IMR-90 (cell line): ENCODE measurements at places on chromosomes 4 and X. TPM values are rescaled to one million over a fixed set of nuclear protein-coding genes. Genes with fewer than 3 reads are reported as not detected.

- peak; percentile 9 for DNase-seq
Measured at GRCh38 chr4:98662626-98663225, 4.3 kb upstream of the TSPAN5 start.

DNA sequence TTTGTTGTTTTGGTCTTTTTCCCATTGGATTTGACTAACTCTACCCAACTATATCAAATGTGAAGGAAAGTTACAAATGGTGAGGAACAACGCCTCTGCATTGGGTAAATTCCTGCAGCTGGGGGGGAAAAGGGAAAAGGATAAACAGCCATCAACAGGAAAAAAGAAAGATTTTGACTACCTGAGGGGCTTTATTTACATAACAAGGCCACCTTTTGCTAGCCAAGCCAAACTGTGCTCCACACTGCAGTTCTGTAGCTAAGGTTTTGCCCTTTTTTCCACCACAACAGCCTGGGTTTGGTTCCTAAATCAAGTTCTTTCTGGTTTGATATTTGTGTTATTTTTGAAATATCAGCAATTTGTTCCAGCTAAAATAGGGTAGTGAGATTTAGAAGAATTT, 40.8 kb downstream of the RHOXF2B start:
- no peak for DNase-seq

GRCh38 chr4:189809839-189810238, 130.8 kb upstream of the FRG1 start:
- DNase-seq = no peak

- DNase-seq = no peak
Measured at GRCh38 chrX:138411048-138411447, 300.5 kb downstream of the FGF13 start.

DNA sequence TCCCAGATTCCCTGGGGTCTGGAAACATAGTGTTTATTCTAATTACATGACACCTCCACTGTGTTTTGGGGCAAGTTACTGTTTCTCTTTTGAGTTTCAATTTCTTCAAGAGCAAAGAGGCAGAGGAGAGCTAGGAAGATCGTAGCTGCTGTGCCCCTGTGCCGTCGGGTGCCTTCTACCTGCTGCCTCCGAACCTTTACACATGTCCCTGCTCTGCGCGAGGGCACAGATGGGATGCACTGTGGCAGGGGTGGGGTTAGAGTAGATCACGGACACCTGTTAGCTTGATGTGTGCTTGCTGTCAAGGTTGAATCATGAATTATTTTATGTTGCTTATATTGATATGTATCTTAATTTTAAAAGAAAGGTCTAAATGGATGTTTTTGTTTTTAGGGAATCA, 71.1 kb upstream of the MSANTD1 start:
- DNase-seq = no peak

- no peak for DNase-seq
Measured at GRCh38 chr4:148445071-148445859, 3.1 kb upstream of the NR3C2 start.

- no peak for DNase-seq
Measured at GRCh38 chr4:152709675-152710438, 30.1 kb upstream of the TMEM154 start.

The AMBN gene
- not detected in 2 replicates for total RNA-seq

GRCh38 chrX:44183329-44183728, 160.1 kb downstream of the EFHC2 start:
- DNase-seq = no peak

The NOX1 gene
- total RNA-seq = not detected in 2 replicates

DNA sequence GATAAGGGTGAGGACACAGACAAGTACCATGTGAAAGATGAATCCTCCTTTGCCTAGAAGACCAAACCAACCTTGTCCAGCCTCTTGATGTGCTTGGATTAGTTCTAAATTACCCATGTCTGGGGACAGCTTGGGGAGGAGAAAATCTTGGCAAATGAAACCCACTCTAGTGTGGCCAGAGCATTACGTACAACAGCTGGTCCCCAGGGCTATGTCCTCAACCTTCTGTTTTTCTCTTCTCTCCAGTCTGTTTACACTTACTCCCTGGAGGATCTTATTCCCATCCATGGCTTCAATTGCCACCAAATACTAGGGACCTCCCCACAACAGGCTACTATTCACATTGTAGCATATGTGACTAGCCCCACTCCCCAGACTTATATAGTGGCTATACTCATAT, 384.5 kb downstream of the OPHN1 start:
- no peak for DNase-seq

DNA sequence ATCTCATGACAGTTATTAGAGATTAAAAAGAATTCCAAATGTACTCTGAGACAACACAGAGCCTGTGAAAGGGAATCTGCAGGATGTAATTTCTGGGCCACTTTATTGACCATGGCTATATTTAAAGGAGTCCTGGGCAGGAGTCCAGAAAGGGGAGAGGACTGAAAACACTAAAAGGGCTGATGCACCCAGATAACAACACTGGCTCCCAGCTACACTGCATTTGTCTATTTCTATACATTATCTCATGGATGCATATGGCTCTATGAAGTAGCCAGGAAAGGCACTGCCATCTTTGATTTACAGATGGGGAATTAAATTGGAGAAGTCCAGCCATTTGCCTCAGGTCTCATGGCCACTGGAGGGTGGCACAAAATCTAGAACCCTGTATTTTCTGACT, 56.0 kb downstream of the MED28 start:
- no peak for DNase-seq

The HTRA3 gene
- 1.1 and 1.3 TPM in 2 replicates for total RNA-seq

The GAGE12F gene
- total RNA-seq = not detected in 2 replicates

- peak; percentile 38 for DNase-seq
Measured at GRCh38 chrX:19902110-19902509, 14.7 kb upstream of the SH3KBP1 start.

DNA sequence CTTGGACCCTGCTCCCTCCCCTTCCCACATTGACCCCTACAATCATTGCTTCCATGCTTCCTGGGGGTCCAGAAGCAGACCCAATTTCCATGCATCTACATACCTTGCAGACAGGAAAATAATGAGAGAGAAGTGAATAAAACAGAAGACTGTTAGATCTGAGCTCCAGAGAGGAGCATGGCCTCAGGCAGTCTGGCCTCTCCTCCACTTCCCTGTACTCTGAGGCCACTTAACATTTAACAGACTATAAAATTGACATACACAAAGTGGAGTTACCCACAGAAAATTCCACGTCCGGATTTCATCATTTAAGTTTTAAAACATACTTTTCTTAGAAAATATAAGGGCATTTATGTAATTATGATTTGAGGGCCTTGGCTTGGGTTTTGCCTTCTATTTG, 2.1 kb upstream of the PRSS12 start:
- no peak for DNase-seq

The RAB39B gene
- total RNA-seq = 0.54 and 0.56 TPM in 2 replicates

- no peak for DNase-seq
Measured at GRCh38 chr4:86569103-86569870, 24.8 kb upstream of the PTPN13 start.

DNA sequence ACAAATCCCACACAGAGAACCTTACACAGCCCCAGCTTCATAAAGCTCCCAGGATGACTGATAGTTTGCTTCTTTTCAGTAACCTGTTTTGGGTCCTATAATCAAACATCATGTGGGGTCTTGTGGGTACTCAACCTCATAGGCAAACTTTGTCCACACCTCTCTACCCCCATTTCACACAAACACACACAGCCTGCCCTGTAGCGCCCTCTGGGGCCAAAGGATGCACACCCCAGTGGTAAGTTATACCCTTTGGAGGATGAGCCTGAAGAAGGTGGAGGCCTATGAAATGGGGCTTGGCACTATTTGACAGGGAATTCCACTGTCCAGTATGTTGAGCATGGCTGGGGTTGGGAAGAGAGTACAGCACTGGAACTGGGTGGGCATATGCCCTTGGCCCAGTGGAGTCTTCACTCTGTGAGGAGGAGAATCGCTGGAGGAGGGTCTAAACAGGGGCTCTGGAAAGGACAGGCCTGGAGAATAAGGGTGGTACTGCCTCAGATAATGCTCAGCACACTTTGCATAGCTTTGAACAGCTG, 30.5 kb upstream of the COL25A1 start:
- no peak for DNase-seq

DNA sequence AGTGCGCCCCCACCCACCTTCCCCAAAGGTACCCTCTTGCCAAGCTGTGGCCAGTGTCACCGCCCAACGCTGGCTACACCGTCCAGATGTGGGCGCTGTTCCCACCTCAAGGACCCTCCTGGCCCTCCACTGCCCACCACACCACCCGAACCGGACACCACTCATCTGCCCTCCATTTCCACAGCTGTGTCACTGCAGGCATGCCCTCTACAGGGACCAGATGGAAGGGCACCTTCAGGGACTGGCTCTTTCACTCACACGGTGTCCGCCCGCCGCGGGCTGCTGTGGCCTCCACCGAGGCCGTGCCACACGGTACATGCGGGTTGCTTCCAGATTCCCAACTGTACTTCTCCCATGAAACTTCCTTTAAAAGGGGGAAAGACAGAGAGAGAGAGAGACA, 87.7 kb downstream of the FAM53A start:
- no peak for DNase-seq

The MAGEA2 gene
- total RNA-seq = not detected in 2 replicates

The CXCL9 gene
- not detected in 2 replicates for total RNA-seq

The NXF3 gene
- not detected in 2 replicates for total RNA-seq

The XAGE1A gene
- total RNA-seq = not detected in 2 replicates

The DRP2 gene
- total RNA-seq = 6.9 and 7.0 TPM in 2 replicates

- DNase-seq = no peak
Measured at GRCh38 chrX:118948270-118948669, 26.1 kb upstream of the LONRF3 start.

DNA sequence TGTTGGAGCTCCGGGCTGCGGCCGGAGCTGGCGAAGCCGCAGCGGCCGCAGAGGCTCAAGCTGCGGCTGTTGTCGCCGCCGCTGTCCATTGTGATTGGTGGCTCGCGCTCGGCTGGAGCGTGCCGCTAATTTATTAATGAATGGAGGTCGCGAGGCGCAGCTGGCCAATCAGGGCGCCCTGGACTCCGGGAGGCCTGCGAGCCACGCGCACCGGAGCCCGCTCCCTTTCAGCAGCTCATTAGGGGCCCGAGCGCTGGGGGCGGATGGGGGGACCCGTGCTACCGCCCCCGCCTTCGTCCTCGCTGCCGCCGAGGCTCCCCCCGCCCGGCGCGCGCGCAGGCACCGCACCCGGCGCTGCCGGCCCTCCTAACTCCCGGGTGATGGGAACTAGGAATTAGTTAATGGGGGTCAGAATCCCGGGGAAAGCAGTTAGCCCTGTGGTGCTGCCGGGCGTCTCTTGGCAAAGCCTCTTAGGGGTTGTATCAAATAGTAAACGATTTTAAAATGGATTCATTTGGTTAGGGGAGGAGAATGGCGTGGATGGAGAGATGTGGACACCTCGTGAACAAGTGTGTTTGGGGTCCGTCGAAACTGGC, 589 bp upstream of the NEUROG2 start:
- DNase-seq = no peak

- DNase-seq = peak; percentile 96
Measured at GRCh38 chr4:128571747-128572146, 237.8 kb upstream of the JADE1 start.

DNA sequence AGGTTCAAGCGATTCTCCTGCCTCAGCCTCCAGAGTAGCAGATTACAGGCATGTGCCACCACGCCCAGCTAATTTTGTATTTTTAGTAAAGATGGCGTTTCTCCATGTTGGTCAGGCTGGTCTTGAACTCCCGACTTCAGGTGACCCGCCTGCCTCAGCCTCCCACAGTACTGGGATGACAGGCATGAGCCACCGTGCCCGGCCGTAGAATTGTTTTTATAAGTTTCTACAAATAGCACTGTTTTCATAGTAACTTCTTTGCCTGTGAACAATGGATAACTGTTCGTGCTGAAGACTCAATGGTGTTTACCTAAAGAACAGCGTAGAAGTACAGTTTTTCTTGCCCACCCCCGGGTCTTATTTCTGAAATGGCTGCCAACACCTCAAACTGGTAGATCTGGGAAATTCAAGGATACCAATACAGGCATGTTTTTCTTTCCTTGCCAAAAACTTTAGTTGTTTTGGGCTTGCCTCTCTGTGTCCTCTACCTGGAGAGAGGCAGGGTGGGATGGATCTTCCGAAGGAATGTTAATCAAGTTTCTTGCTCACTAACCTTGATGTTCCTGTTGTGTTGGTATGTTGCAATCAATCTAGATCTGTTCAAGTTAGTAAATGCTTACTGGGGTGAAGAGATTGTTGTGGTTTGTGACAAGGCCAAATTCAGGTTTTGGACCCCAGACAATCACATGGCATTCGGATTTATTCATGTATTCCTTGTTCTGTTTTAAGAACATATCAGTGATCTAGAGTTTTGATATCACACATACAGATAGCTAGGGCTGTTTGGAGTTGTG, 2.8 kb upstream of the RUFY3 start:
- DNase-seq = no peak

GRCh38 chr4:7469023-7469422, 34.3 kb upstream of the PSAPL1 start:
- no peak for DNase-seq

The ADRA2C gene
- under 0.01 and 0.28 TPM in 2 replicates for total RNA-seq

DNA sequence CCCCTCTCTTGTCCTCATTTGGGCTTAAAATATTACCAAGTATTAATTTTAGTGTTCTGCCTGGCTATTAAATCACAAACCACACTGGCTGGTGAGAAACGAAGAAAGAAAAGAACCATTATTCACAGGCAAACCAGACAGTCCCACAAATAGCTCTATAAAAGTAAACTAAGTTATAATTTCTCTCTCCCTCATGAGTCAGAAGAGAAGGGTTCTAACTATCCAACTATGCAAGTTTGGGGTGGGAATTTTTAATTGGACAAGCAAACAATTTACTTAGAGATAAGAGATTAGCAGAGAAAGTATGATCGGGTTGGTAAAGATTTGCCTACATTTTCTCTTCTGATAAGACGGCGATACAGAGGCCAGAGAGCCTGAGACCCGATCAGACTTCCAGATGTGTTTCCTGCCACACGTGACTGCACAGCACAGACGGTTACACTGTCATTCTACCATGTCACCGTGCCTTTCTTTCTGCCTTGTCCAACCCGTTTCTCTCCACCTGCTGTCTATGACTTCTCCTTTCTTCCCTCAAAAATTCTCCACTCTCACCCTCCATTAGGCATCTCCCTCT, 52.3 kb downstream of the MEPE start:
- DNase-seq = no peak

The PDGFRA gene
- 157 and 168 TPM in 2 replicates for total RNA-seq

DNA sequence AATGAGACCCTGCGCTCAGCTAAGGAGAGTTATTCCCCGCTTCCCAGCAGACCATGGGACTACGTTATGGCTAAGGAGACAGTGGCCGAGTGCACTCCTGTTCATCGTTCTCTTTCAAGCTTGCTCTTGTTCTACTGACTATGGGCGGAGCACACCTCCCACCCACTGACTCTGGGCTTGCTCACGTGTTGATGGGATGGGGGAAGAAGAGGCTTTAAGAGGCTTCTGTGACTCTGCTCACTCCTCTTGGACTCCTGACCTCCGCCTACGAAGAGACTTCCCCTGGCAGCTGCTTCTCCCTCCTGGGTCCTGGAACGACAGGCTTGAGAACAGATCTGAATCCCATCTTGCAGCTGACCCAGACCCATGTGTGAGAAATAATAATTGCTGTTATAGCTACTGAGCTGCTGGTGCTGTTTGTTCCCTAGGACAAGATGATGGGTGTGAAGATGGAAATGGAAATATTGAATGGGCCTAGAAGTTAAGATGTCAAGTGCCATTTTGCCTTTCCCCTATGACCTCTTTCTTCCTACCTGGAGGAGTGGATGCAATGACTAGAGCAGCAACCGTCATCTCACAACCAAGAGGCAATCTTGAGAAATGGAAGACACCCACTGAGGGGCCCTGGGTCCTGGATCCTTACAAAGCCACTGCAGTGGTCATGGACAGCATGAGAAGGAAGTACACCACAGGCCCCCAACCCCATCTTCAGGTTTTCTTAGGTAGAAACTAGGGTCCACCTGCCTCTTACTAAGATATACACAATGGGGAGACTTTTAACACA, 38.7 kb upstream of the IRAK1 start:
- DNase-seq = no peak

GRCh38 chrX:134752558-134752957, 94.3 kb upstream of the PLAC1 start:
- DNase-seq = peak; percentile 62

The INTS6L gene
- total RNA-seq = 2.7 and 3.9 TPM in 2 replicates
